ENCODE measurements at places on chromosomes 16 and 17.

- no peak for DNase-seq
Measured at GRCh38 chr16:67965668-67966548, 2.5 kb downstream of the SLC12A4 start.

- DNase-seq: no peak
Measured at GRCh38 chr16:48250520-48251278, 3.4 kb upstream of the ABCC11 start.

- no peak for DNase-seq
Measured at GRCh38 chr16:87273471-87274030, 43.6 kb downstream of the C16orf95 start.

DNA sequence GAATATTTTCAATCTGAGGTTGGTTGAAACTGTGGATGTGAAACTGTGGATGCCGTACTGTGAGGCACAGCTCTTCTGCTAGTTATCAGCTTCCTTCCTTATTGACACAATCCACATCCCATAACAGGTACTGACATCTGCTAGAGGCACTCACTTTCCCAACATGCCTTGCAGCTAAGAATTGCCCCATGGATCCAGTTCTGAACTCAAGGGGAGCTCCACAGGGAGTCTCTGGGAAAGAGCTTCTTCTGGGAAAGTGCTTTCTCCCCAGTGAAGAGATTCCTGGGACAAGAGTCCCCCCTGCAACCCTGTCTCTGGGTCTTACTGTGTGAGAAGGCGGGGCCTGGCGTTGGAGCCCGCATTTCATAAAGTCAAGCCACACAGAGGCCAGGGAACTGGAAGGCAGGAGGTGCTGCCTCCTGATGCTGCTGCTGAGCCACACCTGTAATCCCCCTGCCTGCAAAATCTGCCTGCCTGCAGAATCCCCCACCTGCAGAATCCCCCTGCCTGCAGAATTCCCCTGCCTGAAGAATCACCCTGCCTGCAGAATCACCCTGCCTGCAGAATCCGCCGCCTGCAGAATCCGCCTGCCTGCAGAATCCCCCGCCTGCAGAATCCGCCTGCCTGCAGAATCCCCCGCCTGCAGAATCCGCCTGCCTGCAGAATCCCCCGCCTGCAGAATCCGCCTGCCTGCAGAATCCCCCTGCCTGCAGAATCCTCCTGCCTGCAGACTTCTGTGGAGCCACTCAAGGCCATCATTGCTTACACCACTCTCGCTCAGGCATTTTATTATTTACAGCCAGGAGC, 305.4 kb downstream of the FOXL1 start:
- no peak for DNase-seq

DNA sequence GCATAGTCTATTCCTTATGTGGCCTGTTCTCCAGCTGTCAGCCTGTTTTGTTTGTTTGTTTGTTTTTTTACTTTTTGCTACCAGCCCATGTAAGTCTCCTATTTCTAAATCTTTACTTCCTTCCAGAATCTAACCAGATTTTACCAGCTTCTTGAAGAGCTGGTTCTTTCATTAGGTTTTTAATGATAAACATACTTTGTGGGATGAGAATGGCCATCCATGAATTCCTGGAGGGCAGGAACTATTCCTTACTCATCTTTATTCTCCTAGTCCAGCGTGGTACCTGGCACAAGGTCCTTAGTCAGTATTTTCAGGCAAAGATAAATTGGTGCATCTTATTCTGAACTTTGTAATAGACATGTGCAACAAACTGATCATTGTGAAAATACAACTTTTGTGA, 17.3 kb downstream of the RSPRY1 start:
- DNase-seq: no peak

- no peak for DNase-seq
Measured at GRCh38 chr17:3964203-3965117, at the start of gene ATP2A3. TSS of gene ATP2A3 (minus strand) at chr17:3964437. CDS start at chr17:3964291, 146 bp downstream.

DNA sequence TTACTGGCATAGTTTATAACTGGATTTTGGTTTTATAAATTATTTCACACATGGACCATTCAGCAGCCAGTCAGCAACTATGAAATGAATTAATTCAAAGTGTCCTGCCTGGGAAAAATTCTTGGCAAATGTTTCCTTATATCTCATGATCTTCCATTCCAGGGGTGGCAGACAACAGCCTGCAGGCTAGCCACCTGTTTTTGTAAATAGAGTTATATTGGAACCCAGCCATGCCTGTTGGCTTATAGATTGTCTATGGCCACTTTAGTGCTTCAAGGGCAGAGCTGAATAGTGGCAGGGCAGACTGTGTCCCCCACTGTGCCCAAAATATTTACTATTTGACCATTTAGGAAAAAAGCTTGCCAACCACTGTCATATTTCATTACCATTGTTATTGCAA, 613.7 kb downstream of the TMEM114 start:
- no peak for DNase-seq

DNA sequence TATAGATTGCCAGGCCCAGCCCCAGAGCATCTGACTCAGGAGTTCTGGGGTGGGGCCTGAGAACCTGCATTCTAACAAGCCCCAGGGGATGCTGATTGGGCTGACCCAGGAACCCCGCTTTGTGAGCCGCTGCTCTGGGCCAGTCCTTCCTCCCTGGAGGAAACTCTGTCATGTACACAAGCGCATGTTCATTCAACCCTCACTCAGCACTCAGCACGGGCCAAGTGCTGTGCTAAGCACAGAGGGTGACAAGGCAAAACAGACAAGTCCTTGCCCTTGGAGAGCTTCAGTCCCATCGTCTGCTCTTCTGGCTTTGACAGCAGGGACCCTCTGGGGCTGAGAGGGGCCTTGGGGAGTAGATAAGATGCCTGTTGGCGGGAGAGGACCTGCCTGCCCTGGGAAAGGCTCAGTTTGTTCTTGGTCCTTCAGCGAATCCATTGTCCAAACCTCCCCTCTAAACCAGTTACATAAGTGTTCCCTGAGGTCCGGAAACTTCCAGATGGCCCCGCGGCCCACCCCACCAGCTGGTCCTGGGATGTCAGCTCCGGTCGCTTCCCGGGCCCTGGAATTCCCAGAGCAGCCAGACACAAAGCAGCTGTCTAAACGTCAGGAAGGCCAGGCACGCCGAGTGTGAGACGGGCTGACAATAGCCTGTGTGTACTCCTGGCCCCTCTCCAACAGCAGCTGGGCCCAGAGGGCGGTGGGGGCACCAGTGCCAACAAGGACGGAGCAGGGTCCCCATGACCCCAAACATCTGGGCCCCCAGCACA, 88.8 kb downstream of the ZDHHC7 start:
- no peak for DNase-seq

GRCh38 chr17:17445296-17445924, 31.4 kb upstream of the MED9 start:
- DNase-seq: no peak

GRCh38 chr17:66088173-66088572, 103.8 kb downstream of the CEP112 start:
- no peak for DNase-seq

DNA sequence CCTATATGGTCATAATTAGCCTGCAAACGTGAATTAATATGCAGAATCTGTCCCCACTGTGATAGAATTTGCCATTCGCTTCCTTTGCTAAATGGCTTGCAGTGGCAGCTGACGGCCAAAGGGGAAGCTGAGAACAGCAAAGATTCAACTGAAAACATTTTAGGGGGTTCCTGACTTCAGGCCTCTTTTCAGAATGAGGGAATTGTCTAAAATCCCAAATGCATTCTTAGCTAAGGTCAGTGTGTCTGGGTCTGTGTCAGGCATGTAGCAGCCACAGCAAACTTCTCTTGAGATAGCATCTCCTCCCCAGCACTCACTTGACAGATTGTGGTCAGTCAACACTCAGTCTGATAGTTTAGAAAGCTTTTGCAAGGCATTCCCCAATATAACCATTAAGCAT, 701.1 kb downstream of the WWOX start:
- no peak for DNase-seq

- no peak for DNase-seq
Measured at GRCh38 chr17:74213861-74214391, 555 bp downstream of the TTYH2 start.

- DNase-seq: no peak
Measured at GRCh38 chr16:88591577-88592021, 21.4 kb downstream of the ZC3H18 start.

DNA sequence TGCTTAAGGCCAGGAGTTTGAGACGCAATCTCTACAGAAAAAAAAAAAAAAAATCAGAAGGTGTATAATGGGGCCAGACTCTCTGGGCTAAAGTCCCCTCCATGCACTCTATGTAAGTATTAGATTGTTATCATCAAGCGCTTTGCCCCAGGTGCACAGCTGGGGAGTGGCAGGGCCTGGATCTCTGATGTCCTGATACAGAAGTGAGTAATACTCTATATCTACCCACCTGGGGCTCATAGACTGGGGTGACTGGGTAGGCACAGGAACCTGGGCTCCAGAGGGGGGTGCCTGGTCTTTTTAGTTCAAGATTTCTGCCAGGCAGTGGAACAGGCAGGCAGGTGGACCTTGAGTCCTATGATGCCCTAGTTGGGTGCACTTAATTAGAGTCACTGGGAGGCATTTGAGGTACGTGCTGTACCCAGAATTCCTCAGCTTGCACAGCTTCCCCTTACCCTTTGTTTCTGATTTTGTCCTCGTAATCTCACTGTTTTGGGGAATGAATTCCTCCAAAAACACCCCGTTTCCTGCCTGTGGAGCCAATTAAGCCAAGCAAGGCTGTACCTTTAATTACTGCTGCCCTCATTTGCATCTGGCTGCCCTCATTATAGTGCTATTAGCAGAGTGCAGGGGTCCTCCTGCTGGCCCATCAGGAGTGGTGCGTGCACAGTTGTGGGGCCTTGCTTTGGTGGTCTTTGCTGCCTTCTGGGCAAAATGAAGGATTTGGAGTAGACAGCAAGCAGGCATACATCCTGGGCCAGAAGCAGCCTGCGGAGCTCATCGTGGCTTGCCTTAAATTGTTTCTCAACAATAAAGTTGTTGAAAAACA, 239.0 kb downstream of the SNX29 start:
- DNase-seq: no peak

GRCh38 chr16:60748366-60748765, 1287.9 kb downstream of the CDH8 start:
- DNase-seq: no peak

- DNase-seq: no peak
Measured at GRCh38 chr17:35889241-35889640, 9.1 kb upstream of the CCL5 start.

GRCh38 chr16:30760577-30761426, 1.1 kb downstream of the CFAP119 start:
- no peak for DNase-seq
